ENCODE measurements at places on chromosomes 2 and 18.

- DNase-seq, result no peak
These were observed 10.7 kb upstream of the RPL31 start for GRCh38 chr2:100991404-100991773.

- no peak for DNase-seq
These were observed 768.9 kb upstream of the LRRTM1 start for GRCh38 chr2:81073412-81073811.

- DNase-seq, result no peak
These were observed 25.4 kb upstream of the ST3GAL5 start for GRCh38 chr2:85913884-85914881.

DNA sequence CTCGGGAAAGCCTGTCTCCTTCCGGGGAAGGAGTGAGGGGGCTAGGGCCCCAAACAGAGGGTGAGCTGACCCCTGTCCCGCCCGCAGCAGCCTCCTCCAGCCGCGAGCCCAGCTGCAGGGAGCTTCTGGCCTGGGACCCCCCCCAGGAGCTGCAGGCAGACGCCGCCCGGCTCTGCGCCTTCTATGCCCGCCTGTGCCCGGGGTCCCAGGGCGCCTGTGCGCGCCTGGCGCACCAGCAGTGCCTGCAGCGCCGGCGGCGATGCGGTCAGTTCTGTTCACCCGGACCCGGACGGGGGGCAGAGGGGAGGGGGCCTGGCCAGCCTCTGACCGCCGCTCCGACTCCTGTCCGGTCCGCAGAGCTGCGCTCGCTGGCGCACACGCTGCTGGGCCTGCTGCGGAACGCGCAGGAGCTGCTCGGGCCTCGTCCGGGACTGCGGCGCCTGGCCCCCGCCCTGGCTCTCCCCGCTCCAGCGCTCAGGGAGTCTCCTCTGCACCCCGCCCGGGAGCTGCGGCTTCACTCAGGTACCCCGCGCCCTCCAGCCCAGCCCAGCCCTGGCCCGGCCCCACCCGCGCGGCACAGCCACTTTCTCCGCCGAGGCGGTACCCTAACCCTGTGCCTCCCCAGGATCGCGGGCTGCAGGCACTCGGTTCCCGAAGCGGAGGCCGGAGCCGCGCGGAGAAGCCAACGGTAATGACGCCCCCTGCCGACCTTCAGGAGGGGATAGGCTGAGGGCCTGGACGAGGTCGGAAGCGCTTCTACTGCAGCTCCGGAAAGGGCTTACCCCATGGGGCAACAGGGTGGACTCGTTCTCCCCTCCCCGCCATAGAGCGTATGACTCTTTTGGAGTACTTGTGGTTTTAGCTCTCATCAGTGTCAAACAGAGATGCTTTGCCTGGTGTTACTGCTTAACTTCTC is 2.0 kb upstream of the CHRND start:
- DNase-seq, result peak; percentile 37

DNA sequence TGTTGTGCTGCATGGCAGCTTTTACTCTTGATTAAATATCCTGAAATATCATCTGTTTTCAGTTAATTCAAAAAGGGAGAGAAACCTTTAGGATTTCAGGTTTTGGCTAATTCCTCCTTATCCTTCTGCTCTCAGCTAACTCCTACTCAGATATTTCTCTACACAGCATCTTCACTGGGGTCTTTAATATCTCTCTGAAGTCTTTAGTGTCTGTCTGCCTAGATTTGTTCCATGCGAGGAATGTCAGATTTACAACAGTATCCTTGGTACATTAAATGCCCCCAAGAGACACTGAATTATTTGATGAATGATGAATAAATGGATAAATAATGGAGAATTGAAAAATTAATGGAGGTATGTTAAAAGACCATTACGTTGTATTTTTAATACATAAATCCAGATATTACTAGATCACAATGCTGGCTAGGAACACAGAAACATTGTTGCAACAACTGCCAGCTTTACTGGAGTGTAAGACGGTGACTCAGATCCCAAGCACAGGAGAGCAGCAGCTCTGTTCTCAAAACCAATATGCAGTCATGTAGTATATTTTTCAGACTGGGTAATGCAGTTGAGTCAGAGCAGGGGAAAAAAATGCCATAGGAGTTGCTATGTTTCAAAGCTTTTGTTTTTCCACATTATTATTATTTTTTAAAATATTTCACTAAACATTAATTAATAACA is 388.0 kb upstream of the SYT4 start:
- no peak for DNase-seq

DNA sequence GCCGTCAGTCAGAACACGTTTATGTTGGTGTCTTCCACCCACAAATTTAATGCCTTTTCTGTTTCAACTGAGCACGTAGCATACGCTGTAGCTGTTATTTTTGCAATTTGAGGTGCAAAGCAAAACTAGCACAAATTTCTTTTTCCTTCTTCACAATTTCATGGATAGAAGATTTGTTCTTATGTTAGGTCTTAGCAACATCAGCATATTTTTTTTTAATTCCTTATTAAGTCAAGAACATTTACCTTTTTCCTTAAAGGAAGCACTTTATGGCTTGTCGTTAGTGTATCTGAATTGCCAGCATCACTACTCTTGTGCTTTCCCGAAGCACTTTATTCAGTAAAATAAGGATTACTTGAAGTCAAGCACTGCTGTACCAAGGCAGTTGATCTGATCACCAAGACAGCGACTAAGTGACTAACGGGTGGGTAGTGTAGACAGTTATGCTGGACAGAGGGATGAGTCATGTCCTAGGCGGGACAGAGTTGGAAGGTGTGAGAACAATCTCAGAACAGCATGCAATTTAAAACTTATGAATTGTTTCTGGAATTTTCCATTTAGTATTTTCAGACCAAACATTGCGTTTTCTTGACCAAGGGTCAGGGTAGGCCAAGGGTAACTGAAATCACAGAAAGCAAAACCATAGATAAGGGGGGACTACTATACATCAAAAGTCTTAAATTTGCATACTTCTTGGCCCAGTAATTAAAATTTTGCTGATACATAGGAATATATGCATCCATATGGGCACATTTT is 13.3 kb downstream of the BABAM2 start:
- DNase-seq, result no peak

DNA sequence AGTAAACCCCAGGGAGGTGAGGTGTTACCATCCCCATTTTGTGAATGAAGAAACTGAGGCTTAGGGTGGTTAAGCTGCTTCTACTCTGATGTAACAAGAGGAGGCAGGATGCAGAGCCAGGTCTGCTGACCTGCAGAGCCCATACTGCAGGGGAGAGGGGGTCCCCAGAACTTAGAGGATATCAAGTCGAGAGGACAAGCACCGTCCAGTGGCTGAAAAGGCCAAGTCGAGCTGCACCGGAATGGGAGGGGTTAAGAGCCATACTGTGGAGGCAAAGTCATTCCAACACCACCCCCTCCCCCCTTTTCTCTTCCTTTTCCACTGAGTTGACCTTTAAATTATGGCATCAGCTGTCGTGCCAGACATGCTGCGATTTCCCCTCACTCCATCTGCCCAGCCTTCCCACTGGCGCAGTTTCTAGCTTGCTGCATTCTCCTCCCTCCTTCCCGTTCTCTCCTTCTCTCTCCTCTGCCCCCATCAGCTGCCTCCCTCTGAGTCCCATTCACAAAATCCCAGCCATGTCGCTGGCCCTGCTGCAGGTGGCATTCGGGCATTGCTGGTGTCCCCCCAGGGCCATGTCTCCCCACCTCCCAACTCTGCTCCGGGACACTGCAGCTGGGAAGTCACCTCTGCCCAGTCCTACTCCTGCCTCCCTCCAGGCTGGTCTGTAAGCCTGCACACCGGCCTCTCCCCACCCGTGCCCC is 346.9 kb downstream of the DYSF start:
- no peak for DNase-seq

DNA sequence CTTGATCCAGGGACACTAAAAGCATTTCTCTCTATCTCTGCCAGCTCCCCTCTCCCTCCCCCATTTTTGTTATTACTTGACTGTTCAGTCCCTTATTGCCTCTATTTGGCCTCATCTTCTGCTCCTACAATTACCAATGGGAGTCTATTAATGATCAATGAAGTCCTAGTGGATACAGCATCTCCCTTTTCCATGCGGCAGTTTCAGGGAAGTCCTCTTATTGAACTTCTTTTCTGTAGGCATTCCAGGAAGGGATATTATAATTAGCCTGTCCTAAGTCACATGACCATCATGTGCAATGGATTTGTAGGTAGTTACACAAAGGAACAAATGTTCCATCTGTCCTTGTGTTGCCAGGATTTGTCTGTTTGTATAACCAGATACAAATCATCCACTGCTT is 495.1 kb upstream of the CNTNAP5 start:
- DNase-seq, result no peak

GRCh38 chr2:23617167-23617810 is 232.3 kb downstream of the KLHL29 start:
- no peak for DNase-seq

Measured in CD4-positive, alpha-beta T cell (primary cell).